Tibial artery (tissue), 4 donors: ENCODE measurements at places on chromosomes 5 and 9.
A peak's percentile ranks its signal among the peaks of the same experiment; 100 is the strongest.

DNA sequence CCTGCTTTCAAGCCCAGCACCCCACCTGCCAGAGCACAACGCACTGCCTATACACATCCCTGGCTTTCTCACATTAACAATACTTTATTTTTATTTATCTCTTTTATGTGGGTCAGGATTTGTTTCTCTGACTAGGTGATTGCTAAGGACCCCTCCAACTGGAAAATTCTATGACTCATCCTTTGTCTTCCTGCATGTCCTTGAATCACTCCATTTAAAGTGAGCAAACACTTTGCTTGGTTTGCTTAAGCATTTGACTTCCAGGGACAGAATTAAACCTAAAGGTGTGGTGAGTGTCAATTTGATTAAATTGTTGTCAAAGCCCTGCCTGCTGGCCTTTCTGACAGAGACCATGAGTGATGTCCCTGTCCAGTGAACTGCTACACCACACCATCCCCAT is 536.5 kb upstream of the BRINP1 start:
- DNase-seq: no peak

GRCh38 chr5:135487037-135487395 is 34.9 kb upstream of the TIFAB start:
- DNase-seq: peak; percentile 41

DNA sequence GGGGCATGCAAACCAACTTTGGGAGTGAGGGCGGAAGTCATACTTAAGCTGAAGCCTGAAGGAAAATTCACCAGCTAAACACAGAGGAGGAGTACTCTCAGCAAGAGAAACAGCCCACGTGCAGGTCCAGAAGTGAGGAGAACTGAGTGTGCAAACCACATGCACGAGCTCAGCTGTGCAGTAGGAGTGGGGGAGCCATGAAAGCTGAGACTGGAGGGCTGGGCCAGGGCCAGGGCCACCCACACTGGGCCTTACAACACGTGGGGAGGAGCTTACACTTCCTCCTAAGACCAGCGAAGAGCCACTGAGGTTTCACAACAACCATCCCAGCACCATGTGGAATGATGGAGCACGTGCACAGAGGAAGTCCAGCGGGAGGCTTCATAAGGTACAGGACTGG is 9.3 kb upstream of the WWC1 start:
- DNase-seq: no peak

DNA sequence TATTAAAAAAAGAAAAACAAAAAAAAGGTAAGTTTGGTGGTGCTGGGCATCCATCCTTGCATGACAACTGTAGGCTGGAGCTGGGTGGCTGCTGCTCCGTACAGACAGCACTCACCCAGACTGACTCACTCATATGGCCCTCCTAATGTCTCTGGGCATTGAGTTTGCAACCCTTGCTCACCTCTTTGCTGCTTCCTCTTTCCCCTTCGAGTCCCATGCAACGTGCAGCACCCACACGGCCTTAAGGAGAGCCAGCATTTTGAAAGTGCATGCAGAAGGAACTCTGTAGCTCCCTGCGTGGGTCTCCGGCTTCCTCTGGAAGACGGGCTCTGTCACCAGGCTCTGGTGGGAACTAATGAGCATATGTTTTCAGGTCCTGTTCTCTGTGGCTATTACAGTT is 60.5 kb upstream of the ENTREP1 start:
- DNase-seq: no peak

- DNase-seq: no peak
Observed at GRCh38 chr9:21294904-21295538, 10.1 kb downstream of the IFNA5 start.

- no peak for DNase-seq
Observed at GRCh38 chr5:111966290-111966689, 209.3 kb upstream of the NREP start.

- no peak for DNase-seq
Observed at GRCh38 chr5:118605761-118606160, 382.6 kb downstream of the DTWD2 start.

DNA sequence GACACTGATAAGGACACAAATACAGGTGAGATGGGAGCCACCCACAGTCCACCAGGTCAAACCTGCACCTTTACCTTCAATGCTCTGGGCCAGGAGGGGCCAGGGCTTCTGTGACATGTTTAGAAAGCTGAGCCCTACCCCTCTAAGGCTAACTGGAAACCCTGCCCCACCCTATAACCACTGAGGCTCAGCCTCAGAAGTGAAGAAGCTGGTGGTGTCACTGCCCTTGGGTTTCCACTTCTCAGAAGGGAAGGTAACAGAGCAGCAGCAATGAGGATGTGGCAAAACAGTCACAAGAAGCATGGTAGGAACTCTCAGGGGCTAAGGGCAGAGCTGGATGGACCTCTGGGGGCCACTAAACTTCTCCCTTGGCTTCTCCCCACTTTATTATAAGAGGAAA is 6.0 kb downstream of the PDGFRB start:
- no peak for DNase-seq

GRCh38 chr5:168881427-168882149 is 302.4 kb upstream of the PANK3 start:
- DNase-seq: no peak

DNA sequence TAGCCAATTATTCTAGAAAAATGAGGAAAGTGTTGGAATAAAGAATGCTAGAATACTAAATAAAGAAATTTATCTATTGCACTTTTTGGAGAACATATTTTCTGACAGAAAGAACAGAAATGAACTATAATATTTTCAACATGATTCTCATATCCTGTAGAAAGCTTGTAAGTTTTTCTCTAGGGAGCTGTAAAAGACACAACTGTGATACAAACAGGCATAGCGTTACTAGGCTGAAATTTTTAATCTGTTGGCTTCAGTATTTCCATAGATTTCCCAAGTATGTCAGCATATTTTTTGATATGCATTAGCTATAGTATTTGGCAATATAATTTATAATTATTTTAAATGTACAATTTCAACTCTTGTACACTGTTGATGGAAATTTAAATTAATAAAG is 31.3 kb downstream of the ANXA1 start:
- DNase-seq: no peak

- no peak for DNase-seq
Observed at GRCh38 chr5:113067635-113068344, 91.2 kb downstream of the DCP2 start.

DNA sequence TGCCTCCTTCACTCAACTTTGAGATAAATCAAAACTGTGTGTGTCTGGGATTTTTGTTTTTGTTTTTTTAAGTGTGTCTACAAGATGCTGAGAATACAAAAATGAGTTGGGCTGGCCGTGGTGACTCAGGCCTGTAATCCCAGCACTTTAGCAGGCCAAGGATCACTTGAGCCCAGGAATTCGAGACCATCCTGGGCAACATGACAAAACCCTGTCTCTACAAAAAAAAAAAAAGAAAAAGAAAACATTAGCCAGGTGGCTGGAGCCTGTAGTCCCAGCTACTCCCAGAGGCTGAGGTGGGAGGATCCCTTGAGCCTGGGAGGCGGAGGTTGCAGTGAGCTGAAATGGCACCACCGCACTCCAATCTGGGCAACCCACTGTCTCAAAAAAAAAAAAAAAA is 21.0 kb downstream of the HNRNPK start:
- no peak for DNase-seq

DNA sequence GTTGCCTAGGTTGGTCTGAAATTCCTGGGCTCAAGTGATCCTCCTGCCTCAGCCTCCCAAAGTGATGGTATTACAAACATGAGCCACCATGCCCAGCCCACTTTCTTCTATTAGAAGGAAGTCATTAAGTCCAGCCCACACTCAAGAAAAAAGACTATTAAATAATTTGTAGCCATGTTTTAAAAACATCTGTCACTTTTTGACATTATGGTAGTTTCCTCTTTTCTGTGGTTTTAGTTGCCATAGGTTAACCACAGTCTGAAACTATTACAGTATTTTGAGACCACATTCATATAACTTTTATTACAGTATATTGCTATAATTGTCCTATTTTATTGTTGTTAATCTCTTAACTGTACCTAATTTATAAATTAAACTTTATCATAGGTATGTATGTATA is 31.9 kb upstream of the C5orf24 start:
- DNase-seq: no peak
